ENCODE measurements at places on chromosomes 12 and 14. TPM values are rescaled to one million over a fixed set of nuclear protein-coding genes. Genes with fewer than 3 reads are reported as not detected.

DNA sequence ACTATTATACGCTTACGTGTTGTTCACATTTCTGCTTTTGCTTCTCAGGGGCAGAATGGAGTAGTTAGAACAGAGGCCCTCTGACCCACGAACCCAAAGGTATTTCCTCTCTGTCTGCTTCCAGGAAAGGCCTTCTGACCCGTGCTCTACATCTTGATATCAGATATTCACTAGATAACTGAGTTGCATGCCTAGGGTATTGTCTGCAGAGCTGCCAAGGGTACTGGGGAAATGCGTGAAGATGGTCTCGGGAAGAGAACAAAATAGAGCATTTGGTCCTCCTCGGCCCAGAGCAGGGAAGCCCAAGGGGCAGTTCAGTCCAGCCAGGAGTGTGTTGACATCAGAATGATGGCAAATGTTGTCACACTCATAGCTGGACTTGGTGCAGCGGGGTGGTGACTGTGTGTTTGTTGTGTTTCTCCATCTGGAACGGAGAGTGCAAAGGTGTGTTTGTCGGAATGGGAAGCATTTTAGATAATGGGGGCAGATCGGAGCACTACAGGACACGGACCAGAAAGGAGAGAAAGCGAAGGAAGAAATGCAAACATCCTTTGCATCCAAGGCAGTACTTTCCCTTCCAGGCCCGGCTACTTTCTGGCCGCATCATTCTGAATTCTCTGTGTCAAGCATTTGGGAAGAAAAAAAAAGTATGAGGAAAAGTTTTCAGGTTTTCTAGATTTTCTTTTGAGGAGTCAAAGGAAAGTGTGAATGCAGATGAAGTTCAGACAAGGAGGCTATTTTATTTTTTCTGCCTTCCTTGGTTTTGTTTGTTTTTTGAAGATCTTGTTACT lies 8.1 kb downstream of the GLT1D1 start:
- no peak for DNase-seq

DNA sequence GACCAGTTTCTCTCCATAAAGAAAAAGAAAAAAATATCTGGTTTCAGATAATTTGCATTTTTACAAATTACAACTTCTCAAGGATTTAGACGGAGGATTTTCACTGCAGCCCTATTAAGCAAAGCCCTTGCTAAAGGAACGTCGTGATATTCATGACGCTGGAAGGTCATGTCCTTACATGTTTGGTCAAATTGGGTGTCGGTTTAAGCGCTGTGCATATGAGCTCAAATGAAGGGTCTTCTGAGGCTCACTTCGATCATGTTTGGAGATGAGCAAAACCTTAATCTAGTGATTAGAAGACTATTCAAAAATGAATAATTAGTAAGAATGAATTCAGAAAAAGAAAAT lies 67.3 kb upstream of the USP15 start:
- no peak for DNase-seq

GRCh38 chr14:77061630-77062257 lies 33.2 kb upstream of the IRF2BPL start:
- no peak for DNase-seq

DNA sequence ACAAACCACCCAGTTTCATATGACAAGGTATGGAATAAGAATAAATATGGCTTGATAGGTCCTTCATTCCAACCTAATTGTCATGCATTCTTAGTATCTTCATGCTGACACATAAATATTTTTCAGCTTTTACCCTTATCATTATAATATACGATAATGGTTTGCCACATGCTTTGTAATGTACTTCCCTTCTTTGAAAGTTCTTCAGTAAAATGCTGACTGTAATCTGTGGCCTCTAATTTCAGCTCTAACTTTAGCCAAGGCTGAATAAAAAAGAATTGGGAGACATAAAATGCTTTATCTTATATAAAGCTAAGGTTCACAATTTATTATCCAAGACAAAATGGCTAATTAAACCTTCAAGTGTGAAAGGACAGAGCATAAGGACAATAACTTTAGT lies 2.6 kb upstream of the MAP4K5 start:
- no peak for DNase-seq

DNA sequence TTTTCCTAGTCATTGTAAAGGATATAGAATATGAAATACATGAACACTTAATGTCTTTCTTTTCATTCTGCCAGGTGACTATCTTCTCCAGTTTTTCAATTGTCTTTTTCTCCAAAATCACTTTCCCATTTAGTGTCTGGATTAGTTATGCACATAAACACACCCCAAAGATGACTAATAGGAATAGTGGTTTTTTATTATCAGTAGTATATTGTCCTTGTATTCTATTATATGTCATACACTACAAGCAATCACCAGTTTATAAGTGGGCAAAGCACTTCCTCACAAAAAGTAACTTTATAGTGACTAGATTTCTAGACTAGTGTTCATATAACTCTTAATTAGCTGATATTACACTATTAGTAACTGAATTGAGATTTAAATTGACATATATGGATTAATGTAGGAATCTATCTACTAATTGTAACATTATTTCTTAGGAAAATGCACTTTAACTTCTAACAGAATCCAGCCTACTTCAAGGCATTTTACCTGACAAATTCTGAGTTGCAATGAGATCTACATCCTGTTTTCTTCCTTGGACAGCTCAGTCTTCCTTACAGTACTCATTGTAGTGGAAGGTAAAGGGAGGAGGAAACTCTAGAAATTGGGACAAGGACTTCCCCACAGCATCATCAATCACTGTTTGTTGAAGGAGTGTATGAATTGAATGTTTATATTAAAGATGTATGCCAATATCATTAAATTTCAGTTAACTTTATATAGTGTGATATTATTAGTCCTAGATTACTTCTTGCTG lies 186.1 kb upstream of the GARIN2 start:
- DNase-seq: no peak

GRCh38 chr12:120706029-120706428 lies 4.2 kb upstream of the UNC119B start:
- DNase-seq: no peak

DNA sequence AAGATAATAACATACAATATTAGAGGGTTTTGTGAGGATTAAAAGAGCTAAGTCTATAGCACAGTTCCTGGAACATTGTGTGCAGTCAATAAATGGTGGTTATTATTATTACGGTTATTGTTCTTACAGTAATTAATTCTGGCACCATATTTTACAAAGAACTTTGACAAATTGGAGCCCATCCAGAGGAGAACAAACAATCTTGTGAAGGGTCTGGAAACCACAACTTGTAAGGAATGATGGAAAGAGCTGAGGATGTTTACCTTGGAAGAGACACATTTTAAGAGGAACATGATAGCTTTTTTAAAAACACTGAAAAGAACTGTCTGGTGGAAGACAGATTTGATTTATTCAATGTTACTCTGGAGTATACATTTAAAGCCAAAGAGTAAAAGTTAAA lies 150.5 kb upstream of the KRR1 start:
- DNase-seq: no peak

DNA sequence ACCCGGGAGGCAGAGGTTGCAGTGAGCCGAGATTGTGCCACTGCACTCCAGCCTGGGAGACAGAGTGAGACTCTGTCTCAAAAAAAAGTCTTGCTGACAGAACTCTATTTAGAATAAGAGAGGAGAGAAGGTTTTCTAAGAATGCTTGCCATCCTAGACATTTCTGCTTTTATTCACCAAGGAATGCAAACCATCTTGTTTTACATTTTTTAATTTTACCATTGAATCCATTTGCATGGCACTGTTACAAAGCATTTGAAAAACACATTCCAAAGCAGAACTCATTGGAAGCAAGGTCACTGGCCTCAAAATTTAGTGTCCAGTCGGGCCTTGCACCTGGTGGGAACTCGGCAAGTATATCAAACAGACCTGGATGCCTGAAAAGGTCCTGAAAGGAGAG lies 44.2 kb upstream of the RASSF3 start:
- no peak for DNase-seq

The TAOK3 gene
- 25.2 TPM for total RNA-seq

DNA sequence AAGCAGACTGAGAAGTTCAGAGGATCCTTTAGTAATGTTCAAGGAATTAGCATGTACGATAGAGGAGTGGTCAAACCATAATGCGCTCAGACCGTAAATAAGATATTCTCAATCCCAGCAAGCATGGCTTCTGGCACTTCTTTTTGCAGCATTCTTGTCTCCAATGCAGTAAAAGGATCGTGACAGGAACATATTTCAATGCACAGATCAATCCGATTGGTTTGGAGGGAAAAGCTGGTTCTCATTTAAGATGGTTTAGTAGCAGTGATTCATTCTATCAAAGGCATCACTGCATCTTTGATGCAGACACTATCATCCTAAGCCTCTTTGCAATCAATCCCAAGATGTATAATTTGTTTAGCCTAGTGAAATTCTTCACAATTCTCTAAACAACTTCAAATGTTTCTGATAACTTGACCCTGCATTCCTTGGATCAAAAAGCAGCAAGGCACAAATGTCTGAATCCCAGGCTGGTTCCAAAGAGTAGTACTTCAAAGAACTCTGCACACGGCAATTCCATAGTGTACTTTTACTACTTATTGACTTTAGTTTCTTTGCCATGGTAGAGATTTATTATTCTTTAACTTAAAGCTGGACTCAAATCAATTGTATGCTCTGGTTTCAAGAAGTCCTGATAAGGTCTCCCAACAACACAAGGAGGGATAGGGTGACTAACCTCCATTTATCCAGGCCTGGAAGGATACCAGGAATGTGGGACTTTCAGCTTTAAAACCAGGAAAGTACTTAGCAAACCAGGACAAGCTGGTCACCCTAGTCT lies 96.8 kb upstream of the MDM1 start:
- DNase-seq: no peak

DNA sequence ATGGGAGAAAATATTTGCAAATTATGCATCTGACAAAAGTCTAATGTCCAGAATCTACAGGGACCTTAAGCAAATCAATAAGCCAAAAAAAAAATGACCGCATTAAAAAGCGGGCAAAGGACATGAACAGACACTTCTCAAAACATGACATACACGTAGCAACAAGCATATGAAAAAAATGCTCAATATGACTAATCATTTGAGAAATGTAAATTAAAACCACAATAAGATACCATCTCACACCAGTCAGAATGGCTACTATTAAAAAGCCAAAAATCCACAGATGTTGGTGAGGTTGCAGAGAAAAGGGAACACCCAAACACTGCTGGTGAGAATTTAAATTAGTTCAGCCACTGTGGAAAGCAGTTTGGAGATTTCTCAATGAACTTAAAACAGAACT lies 16.1 kb downstream of the PAWR start:
- DNase-seq: no peak

The IL26 gene
- 1.3 TPM for total RNA-seq

GRCh38 chr12:15995801-15996200 lies 84.7 kb downstream of the DERA start:
- no peak for DNase-seq

- no peak for DNase-seq
Measured at GRCh38 chr12:26471560-26471959, 276.2 kb downstream of the SSPN start.

DNA sequence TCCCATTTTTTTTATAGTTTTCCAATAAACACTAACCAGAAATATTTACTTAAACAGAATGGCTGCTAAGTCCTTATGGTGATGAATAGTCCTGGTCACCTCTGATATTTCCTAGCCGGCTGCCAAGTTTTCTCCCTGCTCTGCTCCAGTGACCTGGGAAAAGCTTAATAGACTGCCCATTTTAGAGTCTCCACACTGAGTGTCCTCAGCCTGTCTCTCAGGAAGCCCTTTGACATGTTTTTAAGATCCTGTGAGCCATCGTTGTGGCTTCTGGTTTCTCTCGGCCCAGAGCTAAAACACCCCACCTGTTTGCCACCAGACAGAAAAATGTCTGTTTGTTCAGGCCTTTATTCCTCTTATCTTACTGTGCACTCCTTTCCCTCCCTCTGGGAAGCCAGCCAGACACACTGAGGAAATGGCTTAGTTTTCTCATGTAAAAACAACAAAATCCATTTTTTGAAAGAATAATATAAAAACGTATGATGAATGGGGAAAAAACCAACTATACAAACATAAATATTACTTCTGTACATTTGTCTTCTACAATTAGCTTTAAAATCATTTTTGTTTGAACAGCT lies 25.4 kb upstream of the ALDH2 start:
- no peak for DNase-seq

GRCh38 chr12:80222261-80222660 lies 122.9 kb downstream of the OTOGL start:
- DNase-seq: no peak

DNA sequence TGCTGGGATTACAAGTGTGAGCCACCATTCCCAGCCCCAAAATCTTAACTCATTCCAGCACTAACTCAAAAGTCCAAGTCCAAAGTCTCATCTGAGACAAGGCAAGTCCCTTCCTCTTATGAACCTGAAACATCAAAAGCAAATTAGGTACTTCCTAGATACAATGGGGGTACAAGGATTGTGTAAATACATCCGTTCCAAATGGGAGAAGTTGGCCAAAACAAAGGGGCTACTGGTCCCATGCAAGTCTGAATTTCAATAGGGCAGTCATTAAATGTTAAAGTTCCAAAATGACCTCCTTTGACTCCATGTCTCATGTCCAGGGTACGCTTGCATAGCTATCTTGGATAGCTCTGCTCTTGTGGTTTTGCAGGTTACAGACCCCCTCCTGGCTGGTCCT lies 94.7 kb upstream of the PPM1H start:
- no peak for DNase-seq

DNA sequence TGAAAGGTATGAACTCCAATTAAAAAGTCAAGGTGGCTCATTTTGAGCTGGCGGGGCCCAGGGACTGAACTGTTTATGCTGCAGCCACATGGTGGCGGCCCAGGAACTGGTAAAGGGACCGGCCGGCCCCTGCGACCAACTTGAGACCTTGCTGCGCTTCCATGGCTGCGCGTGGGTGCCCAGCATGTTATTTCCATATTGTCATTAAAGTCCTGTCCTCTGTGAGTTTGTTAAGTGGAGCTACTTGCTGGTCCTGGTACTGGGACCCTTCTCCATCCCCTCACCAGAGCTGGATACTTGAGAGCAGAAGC lies 62.3 kb downstream of the BEGAIN start:
- no peak for DNase-seq

The BRI3BP gene
- total RNA-seq: 9.7 TPM

GRCh38 chr12:95815632-95816212 lies 25.2 kb upstream of the NTN4 start:
- no peak for DNase-seq
